ENCODE measurements at places on chromosomes 12 and 14.

DNA sequence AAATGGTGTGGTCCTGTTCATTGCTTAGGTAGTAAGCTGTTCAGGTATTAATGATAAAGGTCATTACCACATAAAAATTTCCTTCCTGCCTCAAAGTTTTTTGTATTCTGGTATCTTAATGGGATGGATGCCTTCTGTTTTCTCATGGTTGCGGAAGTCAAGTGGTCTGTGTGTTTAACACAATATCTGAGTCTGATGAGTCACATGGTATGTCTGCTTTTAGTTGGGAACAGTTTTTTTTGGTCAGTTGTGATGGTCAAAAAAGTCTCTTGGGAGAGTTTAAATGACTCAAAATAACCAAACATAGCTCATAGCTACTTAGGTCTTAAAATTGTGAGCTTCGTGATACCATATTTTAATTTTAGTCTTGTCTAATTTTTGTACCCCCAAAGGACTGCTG is 40.7 kb downstream of the STK38L start:
- DNase-seq: no peak

- DNase-seq: no peak
Measured at GRCh38 chr12:55664826-55665225, 28.1 kb downstream of the OR10P1 start.

GRCh38 chr14:52918486-52918885 is 32.4 kb downstream of the FERMT2 start:
- peak; percentile 46 for DNase-seq

- DNase-seq: no peak
Measured at GRCh38 chr12:132384916-132385774, 55.8 kb upstream of the GALNT9 start.

DNA sequence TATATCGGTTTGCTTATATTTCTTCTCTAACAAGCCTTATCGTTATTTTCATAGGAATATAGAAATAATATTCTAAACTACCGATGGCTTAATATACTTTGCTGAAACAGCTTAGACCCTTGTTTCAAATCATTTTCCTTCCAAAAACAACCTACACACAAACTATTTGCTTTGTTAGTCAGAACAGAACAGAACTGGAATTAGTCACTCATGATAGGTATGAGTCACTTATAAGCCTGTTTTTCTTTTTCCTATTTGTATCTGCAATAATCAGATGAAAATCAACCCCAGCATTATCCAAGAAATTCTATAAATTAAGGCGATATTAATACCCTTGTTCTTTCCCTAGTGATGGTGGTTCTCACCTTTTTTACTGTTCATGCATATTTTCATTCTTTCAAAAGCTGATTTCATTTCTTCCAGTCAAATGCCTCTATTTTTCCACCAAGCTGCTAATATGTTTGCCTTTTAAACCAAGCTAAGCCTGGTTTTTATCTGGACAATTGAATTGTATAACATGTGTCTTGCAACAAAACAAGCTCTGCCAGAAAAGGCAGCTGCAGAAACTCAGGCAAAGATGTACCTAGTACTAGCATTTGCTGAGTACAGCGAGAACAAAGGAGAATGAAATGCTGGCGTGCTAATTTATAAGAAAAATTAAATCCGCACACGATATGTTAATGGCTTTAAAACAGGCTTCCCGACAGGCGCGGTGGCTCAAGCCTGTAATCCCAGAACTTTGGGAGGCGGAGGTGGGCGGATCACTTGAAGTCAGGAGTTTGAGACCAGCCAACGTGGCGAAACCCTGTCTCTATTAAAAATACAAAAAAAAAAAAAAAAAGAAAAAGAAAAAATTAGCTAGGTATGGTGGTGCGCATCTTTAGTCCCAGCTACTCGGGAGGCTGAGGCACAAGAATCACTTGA is 1418.2 kb downstream of the AACS start:
- DNase-seq: no peak

DNA sequence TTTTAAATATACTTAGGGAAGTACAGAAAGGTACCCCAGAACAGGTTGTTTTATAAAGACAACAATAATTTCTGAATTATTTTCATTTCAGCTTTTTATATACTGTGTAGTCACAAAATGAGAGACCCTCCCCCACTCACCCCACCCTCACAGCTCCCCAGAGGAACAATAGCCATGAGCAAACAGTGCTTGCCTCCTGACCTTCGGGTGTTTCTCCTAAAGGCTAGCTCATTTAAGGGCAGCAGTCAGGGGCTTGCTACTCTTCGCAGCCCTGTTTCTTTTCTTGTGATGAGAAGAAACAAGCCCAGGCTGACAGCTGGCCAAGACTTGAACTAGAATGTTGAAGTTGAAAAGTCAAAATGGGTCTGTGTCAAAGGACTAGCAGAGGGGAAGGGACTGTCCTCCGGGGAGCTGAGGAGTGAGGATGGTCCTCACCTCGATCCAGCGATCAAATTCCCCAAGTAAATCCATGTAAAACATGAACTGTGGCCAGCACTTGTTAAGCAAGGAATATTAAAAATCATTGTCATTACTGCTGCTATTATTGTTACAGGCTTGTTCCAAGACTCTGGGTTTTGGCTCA is 133.8 kb upstream of the ARHGAP5 start:
- no peak for DNase-seq

- no peak for DNase-seq
Measured at GRCh38 chr12:91225316-91225715, 42.7 kb upstream of the DCN start.

DNA sequence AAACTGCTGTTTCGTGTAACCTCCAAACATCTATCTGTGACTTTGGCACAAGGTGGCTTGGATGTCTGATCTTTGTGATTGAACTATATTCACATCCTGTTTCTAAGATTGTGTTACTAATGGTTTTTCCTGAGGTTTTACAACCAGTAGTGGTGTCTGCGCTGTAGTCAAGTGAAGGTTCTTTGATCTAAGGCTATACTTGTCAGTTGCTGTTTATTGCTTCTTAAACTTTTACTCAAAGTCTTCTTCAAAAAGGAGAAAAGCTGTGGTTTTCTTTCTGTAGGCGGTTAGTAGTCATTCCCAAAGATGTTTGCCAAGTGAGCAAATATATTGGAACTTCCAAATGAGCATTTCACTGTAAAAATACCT is 12.3 kb upstream of the CALM1 start:
- no peak for DNase-seq

DNA sequence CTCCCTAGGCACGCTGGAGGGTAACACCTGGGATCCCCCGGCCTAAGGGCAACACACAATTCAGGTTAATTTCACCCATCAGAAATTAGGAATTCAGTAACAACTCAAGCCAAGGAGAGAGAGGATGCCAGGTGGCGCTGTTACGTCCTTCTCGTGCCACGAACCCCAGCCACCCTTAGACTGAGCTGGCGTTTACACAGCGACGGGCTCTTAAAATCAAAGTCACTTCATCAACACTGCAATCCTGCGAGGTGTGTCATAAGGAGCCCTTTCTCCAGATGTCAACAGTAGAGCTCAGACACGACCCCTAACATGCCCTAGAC is 110.6 kb upstream of the TMEM132D start:
- no peak for DNase-seq

GRCh38 chr14:100467046-100467750 is 120.0 kb downstream of the BEGAIN start:
- no peak for DNase-seq

DNA sequence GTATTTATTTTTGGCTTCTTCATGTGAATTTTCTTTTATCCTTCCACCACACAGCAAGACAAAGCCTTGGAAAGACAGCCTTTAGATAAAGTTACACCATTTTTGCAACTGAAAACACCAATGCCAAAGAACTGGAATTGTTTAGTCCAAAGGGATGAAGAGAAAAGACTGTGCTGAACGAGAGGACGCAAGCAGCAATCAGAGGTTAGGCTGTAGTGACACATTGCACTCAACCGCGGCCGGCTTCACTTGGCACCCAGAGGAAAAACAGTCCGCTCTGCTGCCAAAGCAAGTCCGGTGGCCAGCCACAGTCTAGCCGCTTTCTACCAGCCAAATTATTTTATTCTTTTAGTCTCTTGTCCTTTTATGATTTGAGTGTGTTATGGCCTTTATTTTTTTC is 49.1 kb upstream of the KCNJ8 start:
- DNase-seq: no peak

GRCh38 chr14:69501423-69501838 is 16.9 kb downstream of the PLEKHD1 start:
- DNase-seq: no peak

DNA sequence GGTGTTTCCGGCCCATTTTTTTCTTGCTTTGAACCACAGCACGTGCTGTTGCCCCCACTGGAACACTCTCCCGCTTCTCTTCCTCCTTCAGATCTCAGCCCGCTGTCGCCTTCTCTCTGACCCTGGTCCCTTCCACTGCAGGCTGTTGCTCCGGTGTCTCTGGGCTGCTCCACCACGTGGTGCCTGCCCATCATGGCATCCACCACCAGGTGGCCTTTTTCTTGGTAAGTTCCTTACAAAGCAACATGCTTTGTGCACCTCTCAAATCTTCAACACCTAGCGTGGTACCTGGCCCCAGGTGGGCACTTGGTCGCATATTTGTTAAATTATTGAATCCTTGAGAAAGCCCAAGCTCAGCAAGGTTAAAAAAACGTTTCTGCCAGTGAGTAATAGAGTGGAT is 19.1 kb downstream of the TUNAR start:
- DNase-seq: no peak

DNA sequence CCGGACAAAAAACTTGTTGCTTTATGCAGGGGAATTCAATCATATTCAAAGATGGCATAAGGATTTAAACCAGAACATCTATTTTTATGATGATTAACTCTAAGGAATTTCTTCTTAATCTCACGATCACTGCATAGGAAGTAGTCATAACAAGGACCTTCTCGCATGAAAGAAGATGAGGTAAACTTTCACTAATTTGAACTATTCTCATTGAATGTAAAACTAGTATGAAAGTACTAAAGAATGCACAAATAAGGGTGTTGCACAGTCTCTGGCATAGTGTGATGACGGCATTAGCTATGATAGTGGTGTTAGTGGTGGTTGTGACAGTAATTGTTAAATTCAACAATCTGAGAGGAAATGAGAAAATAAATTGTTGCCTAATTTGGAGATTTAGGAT is 280.0 kb downstream of the SLC6A15 start:
- DNase-seq: no peak

DNA sequence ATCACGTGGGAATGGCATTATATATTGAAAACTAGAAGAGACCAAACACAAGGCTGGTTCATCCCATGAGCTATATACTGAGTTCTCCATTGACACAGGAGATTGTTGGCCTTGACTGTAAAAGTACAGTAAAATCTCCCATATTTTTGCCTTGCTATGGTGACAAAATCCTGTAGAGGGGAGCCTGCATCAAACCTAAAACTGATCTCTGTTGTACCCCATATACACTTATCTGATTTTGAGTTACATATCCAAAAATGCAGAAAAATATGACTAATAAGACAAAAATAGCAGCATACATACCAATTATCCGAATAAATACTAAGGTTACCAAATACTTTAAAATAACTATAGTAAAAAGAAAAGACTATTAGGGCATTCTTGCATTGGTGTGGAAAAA is 60.4 kb downstream of the TMTC3 start:
- no peak for DNase-seq

DNA sequence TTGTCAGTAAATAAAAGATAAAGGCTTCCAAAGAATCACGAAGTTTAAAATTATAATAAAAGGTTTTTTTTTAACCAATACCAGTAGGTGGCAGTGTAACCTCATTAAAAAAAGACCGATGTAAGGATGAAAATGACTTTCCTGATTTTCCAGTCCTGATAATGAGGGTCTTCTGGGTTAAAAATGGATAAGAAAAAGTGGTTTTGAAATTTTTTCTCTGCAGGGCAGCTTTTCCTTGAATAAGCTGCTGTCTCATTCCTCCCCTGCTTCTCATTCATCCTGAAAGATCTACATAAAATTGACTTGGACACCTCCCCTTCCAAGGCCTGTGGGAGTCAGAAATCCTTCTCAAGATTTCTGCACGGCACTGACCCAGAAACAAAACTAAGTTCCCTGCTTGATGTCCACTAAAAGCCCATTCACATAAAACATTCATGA is 58.9 kb upstream of the FBXO33 start:
- no peak for DNase-seq

DNA sequence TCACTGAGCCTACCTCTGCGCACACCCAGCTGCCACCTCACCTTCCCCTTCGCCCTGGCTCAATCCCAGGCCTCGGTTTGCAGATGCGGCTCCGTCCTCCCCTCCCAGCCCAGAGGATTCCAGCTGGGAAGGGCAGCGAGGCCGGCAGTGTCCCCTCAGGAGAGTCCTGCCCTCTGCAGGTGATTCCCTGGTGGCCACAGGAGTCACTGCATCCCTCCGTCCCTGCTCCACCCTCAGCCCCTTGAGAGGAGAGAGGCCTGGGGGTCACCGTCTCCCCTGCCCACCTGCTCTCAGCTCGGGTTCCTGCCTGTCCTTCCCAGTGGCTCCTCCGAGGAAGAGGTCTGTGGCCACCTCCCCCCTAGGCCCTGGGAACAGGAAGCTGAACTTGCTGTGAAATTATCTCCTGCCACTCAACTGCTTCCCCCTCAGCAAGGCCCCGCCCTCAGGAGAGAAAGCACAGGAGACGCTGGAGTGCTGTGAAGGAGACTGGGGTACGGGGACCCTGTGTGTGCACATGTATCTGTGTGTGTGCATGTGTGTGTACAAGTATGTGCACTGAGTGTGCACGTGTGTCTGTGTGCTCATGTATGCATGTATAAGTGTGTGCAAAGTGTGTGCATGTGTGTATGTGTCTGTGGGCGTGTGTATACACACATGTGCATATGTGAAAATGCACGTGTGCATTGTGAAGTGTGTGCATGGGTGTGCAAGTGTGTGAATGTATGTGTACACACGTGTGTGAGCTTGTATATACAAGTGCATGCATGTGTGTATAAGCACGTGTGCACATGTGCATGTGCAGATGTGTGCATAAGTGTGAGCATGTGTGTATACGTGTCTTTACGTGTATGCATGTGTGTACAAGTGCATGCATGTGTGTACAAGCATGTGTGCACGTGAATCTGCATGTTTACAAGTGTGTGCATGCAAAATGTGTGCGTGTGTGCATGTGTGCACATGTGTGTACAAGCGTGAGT is 13.2 kb upstream of the GALNT9 start:
- no peak for DNase-seq
